ENCODE measurements at places on chromosomes 12 and 14.

- peak; percentile 82 for DNase-seq
Measured at GRCh38 chr14:33062881-33063280, 124.2 kb downstream of the NPAS3 start.

DNA sequence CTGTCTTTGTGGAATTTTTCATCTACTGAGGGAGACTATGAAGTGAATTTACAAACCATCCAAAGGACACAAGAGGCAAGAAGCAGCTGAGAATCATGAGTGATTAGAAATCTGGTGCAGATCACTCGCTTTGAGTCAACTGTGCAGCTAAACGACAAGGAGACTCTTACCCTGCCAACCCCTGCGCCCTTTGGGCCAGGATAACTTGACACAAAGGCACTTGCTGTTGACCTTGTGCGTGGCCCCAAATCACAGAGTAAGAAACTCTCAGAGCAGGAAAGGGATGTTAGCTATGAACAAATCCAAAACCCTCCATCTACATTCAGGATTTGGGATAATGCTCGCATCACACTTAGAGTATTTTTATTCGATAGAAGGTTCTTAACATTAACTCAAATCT is 11.5 kb upstream of the PARP11 start:
- DNase-seq = no peak

DNA sequence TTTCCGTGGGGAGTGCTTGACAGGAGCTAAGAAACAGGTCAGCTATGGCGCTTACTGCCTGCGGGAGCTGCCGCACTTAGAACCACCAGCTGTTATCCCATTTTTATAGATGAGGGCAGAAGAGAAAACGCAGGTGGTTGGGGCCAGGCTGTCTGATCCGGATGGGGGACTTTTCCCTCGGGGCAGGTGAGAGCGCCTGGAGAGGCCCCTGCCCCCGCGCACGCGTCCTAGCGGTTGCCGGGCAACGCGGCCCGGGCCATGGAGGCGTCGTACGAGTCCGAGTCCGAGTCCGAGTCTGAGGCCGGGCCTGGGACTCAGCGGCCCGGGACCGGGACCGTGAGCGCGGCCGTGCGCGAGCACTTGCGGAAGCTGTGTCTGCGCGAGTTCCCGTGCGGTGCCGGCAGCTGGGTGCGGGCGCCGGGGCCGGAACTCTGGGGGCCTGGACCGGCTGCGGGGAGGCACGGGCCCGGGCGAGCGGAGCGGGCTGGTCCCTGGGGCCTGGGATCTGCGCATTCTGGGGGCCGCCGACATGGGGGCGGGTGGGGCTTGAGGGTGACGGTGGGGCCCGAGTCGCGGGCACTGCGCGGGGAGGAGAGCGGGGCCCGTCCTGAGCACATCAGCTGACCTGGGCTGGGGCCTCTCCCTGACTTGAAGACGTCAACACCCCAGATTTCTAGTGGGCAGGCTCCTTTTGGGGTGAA is at the start of gene LRRC43:
Gene LRRC43, plus strand, starts transcription at position 237 of the 701 bp plus-strand sequence. Its CDS starts 22 bp downstream, at position 259.
- DNase-seq = peak; percentile 9

- DNase-seq = no peak
Measured at GRCh38 chr14:104422837-104423681, 156.5 kb upstream of the C14orf180 start.

- no peak for DNase-seq
Measured at GRCh38 chr12:18045446-18045992, 44.5 kb downstream of the RERGL start.

DNA sequence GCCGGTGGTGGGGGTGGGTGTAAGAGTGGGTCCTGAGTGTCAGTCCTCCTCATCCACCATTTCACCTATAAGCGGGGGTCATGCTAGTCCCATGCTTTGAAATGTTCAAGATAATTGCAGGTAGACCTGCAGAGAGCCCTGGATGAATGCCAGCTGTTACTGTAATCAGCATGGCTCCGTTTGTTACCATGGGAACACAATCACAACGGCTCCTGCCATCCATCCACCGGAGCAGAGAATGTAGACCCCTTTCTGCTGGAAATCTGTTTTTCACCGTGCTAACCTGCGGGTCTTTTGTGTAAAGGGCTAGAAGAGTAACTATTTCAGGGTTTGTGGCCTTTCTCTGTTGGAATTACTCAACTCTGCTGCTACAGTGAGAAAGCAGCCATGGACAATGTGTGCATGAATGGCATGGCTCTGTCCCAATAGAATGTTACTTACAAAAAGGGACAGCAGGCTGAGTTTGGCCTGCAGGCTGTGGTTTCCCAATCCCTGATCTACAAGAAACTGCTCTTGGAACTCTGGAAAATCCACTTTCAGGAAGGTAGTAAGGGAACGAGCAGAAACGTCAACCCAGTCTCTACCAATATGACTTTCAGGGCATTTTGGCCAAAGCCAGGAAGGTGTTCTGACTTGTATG is 36.1 kb downstream of the KCTD10 start:
- no peak for DNase-seq

DNA sequence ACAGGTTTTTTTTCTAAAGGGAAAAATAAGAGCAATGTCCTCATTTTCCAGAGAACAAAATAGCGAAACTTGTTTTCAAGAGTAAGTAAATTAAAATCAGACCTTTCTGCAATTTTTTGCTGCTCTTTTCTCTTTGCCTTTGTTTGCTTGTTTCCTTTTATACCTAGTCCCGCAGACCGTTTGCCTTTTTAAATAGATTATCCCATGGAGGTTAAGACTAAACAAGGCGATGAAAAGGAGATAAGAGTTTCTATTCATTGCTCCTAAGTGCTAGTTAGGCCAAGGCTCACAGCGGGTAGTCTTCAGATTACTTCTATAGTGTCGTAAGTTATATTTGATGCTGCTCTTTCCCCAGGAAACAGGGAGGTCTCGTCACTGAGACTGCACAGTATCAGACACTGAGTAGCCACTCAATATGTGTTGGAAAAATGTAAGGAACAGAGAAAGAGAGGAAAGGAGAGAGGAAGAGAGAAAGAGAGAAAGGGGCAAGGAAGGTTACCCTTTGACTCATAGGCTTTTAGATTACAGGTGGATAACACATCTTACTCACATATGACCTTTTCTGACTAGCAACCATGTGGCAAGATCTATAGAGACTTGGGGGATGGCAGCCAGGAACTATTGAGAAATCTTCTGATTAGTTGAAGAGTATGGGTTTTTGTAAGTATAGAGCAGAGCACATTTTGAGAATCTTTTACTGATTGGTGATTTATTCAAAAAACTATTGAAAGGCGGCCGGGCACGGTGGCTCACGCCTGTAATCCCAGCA is 107.5 kb upstream of the PARP11 start:
- DNase-seq = no peak

DNA sequence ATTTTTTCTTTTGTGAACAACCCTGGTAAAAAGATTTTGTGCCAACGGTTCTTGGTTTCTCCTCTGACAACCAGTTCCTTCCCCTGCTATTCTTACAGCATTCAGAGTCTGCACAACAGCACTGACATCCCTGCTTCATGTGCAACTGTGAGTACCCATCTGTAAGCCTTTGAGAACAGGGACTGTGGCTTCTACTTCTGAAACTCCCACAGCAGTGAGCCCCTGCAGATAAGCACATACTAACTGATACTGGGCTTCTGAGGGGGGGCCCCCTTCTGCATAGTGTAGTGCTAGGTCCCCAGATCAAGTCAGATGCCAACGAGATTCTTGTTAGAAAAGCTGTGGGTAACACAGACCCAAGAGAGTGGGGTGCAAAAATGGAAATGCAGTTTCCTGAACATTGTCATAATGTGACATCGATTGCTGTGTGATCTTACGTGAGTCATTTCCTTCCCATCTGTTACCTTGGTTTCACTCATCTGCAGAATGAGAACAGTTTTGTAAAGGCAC is 11.1 kb upstream of the NINJ2 start:
- DNase-seq = no peak

DNA sequence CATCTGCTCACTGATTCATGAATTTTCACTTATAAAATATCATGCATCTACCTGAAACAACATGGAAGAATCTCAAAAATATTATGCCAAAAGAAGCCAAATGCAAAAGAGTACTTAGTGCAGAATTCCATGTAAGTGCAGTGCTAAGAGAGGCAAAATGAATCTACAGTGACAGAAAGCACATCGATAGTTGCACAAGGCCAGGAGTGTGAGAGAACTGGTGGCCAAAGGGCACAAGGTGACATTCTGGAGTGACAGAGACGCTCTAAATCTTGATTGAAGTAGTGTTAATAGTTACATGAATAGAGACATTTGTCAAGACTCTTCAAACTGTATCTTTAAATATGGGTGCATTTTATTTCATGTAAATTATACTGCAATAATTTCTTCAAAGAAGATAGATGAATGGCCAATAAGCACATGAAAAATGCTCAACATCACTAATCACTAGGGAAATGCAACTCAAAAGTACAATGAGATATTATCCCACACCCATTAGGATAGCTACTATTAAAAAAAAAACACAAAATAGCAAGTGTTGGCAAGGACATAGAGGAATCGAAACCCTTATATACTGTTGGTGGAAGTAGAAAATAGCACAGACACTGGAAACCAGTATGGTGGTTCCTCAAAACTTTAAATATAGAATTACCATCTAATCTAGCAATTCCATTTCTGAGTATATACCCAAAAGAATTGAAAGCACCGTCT is 71.7 kb upstream of the KICS2 start:
- DNase-seq = no peak

DNA sequence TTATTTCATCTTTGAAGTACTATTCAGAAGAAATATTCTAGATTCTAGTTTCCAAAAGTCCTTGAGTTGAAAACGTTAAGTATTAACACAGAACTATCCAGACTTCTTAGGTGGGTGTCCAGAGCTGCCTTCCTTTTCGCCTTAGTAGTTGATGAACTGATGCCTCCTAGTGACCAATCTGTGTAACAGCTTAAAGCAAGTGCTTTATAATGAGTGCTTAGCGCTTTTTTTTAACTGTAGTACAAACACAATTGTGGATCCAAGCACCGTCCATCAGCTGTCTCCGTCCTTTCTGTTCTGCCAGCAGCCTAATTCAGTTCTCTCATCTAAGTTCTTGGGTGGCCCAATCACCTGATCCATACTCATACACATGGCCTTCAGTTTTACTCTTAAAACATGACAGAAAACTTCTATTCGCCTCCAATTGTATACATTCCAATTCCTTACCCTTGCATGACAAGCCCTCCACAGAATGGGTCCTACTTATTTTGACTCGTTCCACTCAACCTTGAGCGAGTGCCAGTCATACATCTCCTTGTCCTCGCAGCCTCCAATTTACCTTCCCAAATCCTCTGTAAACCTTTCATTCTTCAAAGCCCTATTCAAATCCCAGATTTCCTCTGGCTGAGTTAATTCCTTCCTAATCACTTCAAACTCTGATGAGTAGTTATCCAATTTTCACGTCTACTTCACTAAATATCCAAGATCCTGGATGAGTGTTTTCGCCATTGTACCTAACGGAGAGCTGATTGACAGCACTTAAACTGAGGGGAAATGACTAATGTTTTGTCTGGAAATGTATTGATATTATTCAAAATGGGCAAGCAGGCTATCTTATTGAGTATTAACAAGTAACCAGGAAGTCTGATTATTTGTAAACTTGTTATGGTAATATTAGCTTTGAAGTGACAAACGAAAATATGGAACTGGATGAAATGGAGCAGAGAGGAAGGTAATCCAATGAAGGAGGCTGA is 5.8 kb upstream of the PHLDA1 start:
- DNase-seq = peak; percentile 87

DNA sequence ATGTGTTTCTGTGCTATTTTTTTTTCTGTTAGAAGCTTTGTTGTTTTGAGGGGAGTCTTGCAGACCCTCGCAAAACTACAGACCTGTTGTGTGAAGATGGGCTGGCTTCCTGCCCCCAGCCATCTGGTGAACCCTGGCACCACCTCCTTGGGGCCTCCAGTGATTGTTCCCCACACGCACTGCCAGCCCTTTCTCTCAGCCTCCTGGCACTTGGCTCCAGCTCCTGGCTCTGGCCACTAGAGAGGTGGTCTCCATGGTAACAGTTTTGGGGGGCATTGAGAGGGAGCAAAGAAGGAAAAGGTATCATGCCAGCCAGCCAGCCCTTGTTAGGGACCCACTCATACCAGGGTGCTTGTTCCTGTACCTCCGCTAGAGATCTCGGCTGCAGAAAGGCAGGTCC is 176.4 kb upstream of the RPH3A start:
- no peak for DNase-seq

DNA sequence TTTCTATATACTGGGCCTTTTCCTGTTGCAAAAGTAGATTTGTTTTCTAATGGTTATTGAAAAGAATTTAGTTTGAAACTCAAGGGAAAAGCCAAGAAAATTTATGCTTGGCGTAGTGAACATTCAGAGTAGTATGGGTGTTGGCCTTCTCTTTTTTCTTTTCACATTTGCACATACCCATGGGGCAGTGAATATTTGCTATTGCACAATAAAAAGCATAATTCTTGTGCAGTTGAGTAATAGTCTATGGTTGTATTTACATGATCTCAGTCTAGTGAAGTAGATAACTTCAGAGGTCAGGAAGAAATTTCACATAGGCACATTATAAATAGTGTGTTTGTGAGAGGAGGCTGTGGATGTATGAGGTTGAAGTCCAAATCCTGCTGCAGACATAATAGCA is 158.1 kb downstream of the FLRT2 start:
- DNase-seq = no peak

- DNase-seq = peak; percentile 54
Measured at GRCh38 chr12:110641521-110641920, 27.6 kb downstream of the TCTN1 start.

DNA sequence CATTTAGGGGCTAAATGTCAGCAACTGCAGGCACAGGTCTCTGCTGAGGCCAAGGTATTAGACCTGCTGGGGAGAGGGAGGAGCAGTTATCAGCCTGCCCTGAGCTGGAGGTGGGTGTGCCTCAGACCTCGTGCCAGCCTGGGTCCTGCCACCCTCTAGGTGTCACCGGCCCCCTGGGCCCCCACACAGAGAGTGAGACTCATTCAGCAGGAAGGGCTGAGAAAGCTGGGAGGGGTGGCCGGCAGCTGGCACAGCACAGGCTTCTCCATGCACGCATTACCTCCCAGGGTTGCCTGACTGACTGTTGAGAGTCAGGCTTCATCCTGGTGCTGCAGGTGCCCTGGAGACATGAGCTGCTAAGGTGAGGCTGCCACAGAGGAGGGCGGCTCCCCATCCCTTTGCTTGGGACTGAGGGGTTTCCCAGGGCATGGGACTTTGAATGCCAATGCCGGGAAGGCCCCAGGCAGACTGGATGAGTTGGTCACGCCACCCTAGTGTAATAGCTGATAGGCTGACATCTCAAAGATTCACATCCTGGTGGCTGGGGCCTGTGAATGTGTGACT is 75.3 kb upstream of the C14orf180 start:
- no peak for DNase-seq

DNA sequence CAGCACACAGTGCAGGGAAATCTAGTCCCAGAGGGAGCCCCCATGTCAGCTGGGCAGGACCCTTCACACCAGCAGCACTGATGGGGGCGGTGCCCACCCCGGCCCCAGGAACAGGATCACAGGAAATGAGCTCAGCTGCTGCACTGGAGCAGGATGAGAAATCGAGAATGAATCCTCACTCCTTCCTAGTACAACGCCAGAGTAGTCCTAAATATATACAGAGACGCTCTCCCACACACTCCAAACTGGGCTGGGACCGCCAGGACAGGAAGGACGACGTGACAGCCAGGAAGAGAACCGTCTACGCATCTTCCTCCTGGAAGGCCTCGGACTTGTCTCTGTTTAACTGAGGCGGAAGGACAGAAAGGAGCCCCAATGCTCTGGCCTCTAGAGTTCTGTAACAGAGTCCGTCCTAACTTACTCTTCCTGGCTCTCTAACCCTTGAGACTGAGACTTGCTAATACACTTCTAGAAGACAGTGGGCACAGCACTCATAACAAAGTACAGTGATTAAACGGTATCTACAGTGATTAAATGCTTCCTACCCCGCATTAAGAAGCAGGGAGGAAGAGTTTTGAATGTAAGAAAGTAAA is 33.4 kb downstream of the CDC42BPB start:
- peak; percentile 59 for DNase-seq
